ENCODE measurements at places on chromosomes 7 and 10.

- DNase-seq = no peak
Measured at GRCh38 chr10:131630772-131631258, 270.0 kb upstream of the PPP2R2D start.

- no peak for DNase-seq
Measured at GRCh38 chr7:85695533-85695932, 508.7 kb upstream of the SEMA3D start.

GRCh38 chr7:26457696-26458327 lies 166.2 kb downstream of the SNX10 start:
- no peak for DNase-seq

DNA sequence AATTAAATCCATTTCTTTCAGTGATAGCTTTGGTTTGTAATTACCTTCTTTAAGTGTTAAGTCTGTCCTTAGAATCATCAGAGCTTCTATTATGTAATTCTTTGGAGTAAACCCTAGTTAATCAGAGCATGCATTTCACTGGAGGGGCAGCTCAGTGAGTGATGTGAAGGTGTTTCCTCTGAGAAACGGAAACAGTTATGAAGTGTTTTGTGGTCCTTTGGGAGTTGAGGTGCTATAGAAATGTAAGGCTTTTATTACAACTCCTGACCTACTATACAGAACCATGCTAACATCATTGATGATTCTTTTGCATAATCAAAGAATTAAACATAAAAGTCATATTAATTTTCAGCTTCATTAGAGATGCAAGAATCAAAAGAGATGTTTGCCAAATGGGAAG lies 141.5 kb downstream of the EXOC4 start:
- no peak for DNase-seq

- no peak for DNase-seq
Measured at GRCh38 chr7:111873963-111874690, 311.8 kb upstream of the IMMP2L start.

- no peak for DNase-seq
Measured at GRCh38 chr7:14270099-14270498, 280.6 kb upstream of the ETV1 start.

DNA sequence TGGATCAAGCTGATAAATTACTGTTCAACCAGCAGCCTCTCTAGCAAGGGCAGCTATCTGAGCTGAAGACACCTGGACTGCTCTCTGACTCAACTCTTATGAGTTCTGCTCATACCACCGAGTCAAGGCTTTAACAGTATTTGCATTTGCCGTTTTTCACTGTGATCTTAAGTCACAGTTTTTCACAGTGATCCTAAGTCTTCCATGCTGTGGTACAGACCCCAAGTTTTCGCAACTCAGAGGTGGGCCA lies 31.3 kb downstream of the PIP4K2A start:
- no peak for DNase-seq

- DNase-seq = no peak
Measured at GRCh38 chr10:117987244-117987909, 59.4 kb downstream of the RAB11FIP2 start.

- DNase-seq = no peak
Measured at GRCh38 chr10:43166880-43167497, 28.7 kb downstream of the CSGALNACT2 start.

DNA sequence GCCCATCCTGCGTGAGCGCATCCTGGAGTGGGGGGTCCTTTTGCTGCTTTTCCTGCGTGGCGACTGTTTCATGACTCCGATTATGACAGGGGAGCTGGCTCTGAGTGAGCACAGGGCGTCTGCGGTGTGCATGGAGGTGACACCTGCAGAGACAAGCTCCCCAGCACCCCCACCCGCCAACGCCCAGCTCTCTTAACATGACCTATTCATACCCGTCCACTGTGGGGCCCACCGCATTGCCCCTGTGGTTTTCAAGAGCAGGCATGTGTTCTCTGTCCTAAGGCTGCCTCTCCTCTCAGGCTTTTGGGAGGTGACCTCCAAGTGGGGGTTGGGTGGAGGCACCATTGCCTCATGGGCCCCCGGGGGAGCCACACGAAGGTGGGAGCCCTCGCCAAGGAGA lies 500.7 kb downstream of the TCERG1L start:
- no peak for DNase-seq

DNA sequence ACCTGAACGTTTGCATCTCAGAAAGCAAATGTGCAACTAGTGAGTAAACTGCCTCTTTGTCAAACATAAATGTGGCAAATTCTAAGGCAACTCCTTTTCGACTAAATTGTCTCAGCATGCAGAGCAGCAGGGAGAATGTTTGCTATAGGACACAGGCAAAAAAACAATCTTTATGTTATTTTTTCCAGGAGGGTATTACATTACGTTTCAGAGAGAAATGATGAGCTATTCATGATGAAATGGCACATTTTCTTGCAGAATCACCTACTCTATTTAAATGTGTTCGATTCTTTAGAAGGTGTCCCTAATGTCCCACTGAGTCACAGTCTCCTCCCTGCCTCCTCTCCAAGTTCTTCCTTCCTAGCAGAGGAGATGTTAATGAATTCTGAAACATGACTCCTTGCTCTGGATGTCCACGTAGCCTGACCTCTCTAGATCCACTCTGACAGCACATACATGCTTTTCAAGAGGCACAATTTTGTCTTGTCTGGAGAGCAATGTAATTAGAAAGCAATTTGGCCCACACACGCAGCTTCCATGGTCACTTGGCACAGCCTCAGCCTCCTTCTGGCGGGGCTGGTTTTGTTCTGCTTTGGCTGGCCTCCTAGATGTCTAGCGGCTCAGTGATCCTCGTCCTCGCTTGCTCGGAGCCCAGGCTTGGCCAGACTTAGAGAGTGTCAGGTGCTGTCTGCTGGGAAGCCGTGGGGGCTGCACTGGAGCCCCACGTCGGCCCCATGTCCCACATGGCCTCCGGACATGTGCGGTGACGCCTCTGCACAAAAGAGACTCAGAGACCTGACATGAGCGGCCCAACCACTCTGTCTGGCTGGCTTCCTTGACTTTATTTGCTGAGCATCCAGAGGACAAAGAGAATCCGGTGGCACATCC lies 125.7 kb upstream of the ZNF438 start:
- DNase-seq = no peak

DNA sequence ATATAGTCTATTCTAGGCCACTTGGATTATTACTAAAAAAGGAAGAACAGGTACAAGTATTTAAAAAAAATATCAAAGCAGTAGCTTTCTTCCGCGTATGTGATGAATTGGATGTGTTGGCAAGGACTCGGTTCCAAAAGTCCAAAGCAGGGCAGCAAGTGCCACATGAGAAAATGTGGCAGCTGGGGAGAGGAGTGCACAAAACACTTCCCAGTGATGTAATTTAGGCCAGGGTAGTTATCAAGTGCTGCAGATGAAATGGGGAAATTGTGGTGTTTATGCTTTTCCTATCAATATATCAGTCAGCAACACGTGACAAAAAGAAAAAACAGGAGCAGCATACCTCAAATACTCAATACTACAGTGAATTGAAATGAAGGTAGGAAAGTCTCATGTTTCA lies 7.0 kb downstream of the RHOBTB1 start:
- no peak for DNase-seq

- no peak for DNase-seq
Measured at GRCh38 chr10:123655751-123656150, 10.4 kb upstream of the GPR26 start.

GRCh38 chr7:152467225-152467624 lies 31.4 kb upstream of the KMT2C start:
- DNase-seq = no peak

DNA sequence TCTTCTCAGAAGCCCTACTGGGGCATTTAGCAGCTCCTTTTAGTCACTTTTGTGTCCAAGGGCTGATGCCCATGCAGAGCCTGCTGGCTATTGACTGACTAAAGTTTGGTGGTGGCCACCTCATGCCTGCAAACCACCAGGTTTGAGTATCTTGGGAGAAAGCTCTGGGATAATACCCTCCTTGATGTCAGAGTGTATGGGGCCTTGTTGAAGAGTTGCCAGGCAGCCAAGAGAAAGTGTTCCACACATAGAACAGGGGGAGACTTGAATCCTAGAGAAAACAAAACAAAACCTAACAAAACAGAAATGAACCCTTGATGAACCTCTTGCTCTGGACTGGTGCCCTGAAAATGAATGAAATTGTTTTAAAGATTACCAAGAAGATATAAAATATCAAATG lies 1024.6 kb downstream of the SORCS1 start:
- DNase-seq = no peak

- no peak for DNase-seq
Measured at GRCh38 chr7:85471740-85472139, 284.9 kb upstream of the SEMA3D start.

- no peak for DNase-seq
Measured at GRCh38 chr7:16092711-16093110, 328.6 kb downstream of the CRPPA start.

DNA sequence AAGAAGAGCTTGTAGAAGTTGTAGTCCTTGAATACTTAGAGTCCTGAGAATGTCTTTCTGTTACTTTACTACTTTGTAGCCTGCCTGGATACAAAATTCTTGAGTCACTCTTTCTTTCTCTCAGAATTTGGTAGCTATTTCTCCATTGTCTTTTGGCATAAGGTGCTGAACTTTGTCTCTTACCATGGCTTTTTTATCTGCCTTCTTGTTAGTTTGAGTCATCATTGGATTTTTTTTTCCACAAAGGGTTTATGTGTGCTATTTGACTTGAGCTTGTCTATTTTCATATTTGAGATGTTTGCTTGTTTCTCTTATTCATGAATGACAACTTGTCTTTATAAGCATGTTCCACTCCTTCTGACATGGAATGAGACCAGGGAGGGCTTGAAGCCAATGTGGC lies 74.5 kb upstream of the EXOC6 start:
- DNase-seq = no peak

DNA sequence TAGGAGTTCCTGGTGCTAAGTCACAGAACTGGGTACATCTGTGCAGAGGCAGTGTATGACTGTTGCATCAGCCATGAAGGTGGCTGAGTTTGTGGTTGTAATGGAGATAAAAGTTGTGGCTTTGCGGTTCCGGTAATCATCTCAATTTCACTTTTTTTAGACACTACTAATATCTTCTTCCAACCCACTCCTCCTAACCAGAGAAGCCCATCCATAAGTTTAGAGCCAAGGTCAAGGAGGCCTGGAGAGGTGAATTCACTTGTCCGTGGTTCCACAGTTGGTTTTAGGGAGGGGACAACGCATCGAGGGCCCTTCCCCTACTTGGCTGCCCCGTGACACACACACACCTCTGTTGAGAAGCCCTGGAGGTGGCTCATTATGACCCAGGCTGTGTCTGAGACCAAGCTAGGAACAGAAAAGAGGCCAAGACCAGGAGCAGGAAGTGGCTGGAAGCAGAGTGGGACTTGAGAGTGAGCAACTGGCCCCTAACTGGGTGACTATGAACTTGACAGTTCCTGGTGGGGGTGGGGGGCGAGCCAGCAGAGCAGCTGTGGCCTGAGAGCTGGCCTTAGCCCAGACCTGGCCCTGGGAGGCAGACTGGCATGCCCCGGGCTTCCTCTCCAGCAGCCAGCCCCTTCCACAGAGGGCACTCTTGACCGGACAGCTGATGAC lies 66.8 kb upstream of the COL13A1 start:
- DNase-seq = no peak

- DNase-seq = no peak
Measured at GRCh38 chr10:21002091-21002878, 105.2 kb upstream of the NEBL start.

DNA sequence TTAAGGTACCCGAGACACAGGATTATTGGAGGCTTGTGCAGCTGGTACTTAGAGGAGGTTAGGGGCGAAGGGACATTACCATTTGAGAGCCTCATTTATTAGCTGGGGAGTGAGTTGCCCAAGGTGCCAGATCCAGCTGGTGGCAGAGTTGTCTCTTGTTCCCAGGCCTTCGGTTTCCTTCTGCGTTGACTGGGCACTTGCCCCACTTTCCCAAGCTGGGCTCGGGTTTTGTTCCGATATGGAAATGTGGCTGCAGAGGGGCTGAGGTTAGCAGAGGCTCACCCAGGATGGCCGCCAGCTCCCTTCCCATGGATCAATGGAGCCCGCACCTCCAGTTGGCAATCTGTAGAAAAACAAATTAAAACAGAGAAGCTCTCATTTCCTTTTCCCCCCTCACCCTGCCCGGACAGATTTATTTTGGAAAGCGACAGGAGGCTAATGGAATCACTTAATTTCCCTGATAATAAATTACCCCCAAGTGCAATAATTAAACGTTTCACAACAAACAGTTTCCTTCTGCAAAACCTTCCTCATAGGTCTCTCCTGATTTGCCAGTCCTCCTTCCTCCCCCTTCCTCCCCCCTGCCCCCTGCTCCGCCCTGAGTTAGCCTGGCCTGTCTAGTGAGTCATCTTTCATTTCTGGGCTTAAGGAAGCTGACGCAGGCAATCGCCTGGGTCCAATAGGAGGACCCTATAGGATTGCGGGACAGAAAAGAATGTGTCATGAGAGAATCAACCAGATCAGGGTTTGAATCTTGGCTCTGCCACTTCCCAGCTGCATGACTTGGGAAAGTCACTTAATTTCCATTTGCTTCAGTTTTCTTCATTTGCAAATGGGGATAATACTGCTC lies 51.7 kb downstream of the ADRA2A start:
- DNase-seq = no peak

All from stimulated activated effector memory CD8-positive, alpha-beta T cell treated with anti-CD3 and anti-CD28 coated beads, Interleukin-12 subunit alpha, Interleukin-12 subunit beta, amount 100 ng/mL, for 72 hours (primary cell).